ENCODE measurements at places on chromosomes 6 and 20.

DNA sequence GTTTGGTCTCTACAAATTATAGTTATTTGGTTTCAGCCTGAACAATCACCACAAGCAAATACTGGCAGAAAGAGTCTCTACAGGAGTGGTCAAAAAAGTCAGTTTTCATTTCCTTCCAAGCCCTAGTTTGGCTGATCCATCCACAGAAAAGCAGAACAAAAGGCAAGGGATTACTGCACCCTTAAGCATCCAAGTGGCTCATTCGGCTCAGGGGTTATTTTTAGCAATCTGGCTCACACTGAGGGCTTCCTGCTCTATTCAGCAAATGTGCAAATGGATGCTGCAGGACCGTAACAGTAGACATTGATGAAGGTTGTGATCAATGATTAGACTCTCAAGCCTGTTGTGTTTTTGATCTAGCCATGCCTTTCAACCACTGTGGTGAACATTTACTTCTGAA, 62.2 kb upstream of the FABP7 start:
- DNase-seq, result no peak

DNA sequence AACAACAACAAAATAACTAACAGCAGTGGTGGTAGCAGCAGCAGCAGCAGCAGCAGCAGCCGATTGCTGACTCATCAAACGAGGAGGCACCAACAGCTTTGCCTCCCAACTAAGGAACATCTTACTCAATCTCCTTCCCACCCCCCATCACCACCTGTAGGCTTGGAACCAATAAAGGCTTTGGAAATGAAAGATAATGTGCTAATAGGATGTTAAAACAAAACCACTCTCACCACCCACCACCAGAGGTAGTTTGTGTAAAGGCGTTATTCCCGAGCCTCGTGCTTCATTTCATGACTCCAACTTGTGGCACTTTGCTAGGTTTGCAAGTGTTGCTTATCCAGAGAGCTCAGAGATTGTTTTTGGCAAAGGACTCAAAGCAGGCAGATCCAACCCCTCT, 346.5 kb downstream of the CD83 start:
- no peak for DNase-seq

- no peak for DNase-seq
These were observed 46.0 kb downstream of the ZFP64 start for GRCh38 chr20:52145587-52145986.

DNA sequence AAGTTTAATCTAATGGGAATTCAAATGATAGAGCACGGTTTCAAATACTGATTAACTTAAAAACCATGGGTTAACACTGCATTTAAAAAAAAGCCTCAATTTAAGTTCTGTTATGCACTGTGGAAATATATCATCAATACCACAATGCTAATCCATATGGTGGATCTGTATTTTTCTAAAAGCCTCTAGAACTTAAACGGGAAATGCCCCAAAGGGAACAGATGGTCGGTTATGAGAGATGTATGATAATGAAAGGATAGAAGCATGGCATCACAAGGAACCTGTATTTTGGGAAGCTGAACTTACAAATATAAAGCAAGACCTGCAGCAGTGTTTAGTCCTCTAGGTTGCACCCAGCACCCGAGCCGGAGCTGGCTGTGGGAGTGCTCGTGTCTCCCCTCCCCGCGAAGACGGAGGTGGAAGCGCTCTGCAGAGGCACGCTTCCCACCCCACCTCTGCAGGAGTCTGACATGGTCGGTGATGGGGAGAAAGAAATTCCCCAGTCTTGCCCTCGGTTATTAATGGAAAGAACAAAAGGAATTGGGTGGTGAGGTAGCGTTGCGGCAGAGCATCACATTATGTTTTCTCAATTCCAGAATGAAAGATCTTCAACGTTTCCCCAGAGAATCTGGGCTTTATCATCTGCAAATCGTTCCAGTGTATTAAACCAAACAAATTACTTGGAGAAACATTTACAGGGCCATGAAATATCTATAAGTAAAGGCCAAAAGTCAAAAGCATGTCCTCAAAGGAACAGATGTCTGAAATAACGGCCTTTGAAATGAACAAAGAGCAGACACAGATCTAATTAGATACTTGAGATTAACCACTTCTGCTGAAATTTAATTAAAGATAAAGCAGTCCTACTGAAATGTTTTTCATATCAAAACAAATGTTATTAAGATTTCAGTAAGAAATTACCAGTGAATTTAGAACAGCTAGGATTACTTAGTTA, 103.1 kb upstream of the POPDC3 start:
- DNase-seq, result no peak

- DNase-seq, result no peak
These were observed 73.7 kb downstream of the CHD6 start for GRCh38 chr20:41544472-41544871.
